ENCODE measurements at places on chromosomes 7 and 10.

GRCh38 chr10:93841961-93842360 is 51.8 kb upstream of the SLC35G1 start:
- DNase-seq = no peak

DNA sequence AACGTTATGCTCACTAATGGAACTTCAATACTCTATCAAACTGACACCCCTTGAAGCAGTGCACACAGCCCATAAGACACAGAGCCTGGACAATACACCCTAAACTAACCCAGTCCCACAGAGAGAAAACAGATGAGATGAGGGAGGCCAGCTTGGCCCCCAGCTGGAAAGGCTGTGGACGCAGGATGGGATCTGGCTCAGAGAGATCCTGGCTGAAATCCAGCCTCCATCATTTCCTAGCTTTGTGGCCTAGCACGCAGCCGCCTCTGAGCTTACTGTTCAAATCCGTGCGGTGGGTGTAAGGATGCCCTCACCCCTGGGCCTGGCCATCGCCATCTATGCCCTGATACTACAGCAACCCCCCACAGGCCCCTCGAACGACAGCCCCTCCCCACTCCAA is 32.7 kb downstream of the SNX8 start:
- DNase-seq = no peak

GRCh38 chr10:43238462-43238861 is 28.4 kb downstream of the RASGEF1A start:
- no peak for DNase-seq

DNA sequence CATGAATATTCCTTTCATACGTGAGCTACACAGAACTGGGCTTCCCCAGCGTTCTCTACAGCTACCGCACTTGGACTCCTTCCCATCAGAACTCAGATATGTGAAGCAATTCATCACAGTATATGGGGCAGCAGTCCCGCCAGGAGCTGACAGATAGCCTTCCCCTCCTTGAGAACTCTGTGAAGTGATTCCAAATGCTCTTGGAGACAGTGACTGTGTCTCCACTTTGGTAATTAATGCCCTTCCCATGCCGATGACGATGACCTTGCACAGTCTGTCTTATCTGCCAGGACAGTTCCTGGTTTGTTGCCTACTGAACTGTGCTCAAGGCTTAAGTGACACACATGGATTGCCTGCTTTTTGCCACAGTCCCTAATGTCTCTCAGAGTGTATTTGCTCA is 75.0 kb upstream of the AFAP1L2 start:
- peak; percentile 93 for DNase-seq

DNA sequence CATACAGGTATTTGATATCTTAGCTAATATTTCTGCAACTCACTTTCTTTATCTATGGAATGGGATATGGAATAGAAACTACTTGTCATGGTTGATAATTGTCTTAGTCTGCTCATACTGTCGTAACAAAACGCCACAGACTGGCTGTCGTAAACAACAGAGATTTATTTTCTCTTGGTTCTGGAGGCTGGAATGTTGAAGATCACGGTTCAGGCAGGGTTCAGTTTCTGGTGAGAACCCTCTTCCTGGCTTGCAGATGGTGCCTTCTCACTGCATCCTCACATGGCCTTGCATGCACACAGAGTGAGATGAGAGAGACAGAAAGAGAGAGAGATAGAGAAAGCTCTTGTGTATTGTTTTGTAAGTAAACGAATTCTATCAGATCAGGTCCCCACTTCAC is 332.7 kb upstream of the MAGI2 start:
- no peak for DNase-seq

DNA sequence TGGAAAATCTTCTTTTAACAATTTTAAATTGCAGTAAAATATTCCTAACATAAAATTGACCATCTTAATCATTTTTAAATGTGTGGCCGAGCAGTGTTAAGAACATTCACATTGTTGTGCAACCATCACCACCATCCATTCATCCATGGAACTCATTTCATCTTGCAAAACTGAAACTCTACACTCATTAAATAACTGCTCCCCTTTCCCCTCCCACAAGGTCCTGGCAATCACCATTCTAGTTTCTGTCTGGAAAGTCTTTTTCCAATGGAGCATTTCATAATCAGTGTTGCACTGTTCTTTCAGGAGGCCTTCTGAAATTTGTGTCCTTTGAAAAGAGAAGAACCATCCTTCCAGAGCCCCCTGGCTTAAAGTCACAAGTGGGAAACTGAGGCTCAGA is 233.1 kb downstream of the PLXNA4 start:
- no peak for DNase-seq

- no peak for DNase-seq
These were observed 34.3 kb upstream of the ZNF32 start for GRCh38 chr10:43682956-43683355.

GRCh38 chr10:122281018-122281626 is 10.0 kb downstream of the BTBD16 start:
- no peak for DNase-seq

GRCh38 chr7:138878051-138878450 is 80.1 kb upstream of the ATP6V0A4 start:
- peak; percentile 65 for DNase-seq

- peak; percentile 99 for DNase-seq
These were observed at the start of gene SLC25A28 for GRCh38 chr10:99619851-99620710. Gene SLC25A28, minus strand, starts transcription at chr10:99620439. Its CDS starts 104 bp downstream, at chr10:99620335.

GRCh38 chr7:74179935-74180604 is 5.9 kb downstream of the EIF4H start:
- DNase-seq = no peak

DNA sequence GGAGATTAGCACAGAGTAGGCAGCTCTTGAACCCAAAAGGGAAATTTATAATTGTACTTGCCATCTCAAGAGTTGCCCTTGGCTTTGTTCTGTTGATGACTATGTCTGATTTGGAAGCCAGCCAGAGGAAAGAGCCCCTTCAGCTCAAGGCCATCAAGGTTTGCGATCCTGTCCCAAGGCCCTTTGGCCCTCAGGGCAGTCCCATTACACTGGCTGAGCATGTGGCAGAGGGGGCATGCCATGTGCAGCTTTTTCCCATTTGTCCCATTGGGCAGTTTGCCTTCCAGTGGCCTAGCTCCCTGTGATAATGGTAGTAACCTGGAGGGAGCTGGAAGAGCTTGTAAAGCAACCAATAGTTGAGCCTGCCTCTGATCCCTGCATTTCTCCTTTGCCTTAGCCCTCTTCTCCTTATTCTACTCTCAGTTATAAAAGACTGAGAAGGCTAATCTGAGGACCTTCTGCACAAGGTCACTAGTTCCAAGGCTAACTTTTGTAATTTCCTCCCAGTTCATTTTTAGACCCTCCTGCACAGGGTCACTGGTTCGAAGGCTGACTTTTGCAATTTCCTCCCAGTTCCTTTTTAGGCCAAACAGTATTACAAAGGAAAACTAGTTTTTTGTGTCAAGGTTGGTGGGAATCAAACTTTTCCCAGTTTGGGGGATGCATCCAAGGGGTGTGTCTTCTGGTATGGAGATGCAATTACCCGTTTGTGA is 31.0 kb upstream of the ARHGAP12 start:
- peak; percentile 54 for DNase-seq

- DNase-seq = no peak
These were observed 170.9 kb downstream of the POLR1F start for GRCh38 chr7:19537942-19538401.

DNA sequence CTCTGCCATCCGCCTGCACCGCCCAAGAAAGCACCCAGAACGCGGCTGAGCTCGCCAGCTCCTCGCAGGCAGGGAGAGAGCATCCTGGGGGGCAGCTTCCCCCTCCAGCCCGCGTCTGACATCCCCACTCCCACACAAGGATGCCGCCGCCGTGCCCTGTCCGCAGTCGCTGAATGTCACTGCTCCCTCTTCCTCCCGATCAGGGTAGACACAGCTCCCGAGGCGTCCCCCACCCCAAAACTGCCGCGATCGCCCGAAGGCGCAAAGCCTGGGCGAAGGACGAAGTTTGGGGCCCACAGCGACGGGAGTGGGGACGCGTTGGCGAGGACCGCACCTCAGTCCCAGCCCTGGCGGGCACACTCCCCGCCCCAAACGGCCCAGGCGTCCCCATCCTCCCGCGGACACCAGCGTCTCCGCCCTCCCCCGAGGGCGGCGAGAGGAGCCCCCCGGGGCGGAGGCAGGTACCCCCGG is 1.5 kb upstream of the KAT6B start:
- DNase-seq = peak; percentile 50

DNA sequence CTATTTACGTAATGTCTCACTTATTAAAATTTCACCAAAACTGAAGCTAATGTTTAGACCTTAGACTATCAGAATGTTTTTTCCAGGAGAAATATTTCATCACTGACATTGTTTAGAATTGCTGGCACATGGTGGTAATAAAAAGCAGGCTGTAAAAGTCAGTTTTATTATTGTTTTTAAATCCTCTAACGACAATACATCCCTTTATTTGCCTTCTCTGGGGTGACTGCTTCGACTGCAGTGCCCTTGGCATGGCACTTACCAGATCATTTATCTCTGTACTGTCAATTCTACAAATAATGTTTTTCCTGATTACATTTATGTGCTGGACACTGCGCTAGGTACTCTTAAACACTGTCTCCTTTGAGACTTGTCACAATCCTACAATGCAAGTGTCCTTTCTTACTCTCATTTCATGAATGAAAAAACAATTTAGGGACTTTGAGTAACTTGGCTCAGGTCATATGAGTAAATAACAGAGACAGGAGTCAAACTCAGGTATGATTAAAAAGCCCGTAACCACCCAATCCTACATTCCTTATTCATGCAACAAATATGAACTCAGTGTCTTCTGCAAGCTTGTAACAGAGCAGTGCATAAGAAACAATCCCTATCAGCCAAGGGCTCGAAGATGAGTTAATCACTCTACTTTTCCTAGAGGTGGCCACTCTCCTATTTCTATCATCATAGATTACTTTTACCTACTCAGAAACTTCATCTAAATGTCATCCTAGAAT is 5.6 kb upstream of the ING3 start:
- DNase-seq = no peak

DNA sequence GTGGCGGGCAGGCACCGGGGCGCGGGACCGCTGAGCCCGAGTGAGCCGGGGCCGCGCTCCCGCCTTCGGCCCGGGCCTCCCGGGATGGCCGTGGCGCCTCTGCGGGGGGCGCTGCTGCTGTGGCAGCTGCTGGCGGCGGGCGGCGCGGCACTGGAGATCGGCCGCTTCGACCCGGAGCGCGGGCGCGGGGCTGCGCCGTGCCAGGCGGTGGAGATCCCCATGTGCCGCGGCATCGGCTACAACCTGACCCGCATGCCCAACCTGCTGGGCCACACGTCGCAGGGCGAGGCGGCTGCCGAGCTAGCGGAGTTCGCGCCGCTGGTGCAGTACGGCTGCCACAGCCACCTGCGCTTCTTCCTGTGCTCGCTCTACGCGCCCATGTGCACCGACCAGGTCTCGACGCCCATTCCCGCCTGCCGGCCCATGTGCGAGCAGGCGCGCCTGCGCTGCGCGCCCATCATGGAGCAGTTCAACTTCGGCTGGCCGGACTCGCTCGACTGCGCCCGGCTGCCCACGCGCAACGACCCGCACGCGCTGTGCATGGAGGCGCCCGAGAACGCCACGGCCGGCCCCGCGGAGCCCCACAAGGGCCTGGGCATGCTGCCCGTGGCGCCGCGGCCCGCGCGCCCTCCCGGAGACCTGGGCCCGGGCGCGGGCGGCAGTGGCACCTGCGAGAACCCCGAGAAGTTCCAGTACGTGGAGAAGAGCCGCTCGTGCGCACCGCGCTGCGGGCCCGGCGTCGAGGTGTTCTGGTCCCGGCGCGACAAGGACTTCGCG is 534 bp downstream of the FZD9 start:
- DNase-seq = no peak

- no peak for DNase-seq
These were observed 17.0 kb upstream of the CDCA7L start for GRCh38 chr7:21962677-21963076.

DNA sequence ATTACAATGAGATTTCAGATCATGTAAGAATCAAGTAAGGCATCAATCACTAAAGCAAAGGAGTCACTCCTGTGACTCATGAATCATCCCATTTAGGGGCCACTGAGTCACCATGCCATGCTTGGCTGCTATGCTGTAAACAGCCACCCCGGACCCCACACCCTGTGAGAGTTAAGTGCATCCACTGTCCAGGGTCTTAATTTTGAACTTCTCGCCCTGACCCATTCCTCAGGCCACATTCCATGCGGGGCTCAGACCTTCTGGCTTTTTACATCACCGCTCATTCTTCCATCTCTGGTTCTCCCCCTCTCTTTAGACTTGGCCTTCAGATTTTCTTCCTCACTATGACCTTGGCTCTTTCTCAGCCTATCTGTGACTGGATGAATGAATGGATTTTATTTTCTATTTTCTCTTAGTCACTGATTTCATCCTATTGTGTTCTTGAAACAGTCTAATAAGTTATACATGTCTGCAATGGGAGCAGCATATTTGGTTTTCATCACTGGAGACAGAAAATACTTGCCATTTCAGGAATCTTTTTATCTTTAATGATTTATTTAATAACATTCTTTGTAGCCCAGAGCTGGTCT is 239.6 kb downstream of the SKIDA1 start:
- no peak for DNase-seq

DNA sequence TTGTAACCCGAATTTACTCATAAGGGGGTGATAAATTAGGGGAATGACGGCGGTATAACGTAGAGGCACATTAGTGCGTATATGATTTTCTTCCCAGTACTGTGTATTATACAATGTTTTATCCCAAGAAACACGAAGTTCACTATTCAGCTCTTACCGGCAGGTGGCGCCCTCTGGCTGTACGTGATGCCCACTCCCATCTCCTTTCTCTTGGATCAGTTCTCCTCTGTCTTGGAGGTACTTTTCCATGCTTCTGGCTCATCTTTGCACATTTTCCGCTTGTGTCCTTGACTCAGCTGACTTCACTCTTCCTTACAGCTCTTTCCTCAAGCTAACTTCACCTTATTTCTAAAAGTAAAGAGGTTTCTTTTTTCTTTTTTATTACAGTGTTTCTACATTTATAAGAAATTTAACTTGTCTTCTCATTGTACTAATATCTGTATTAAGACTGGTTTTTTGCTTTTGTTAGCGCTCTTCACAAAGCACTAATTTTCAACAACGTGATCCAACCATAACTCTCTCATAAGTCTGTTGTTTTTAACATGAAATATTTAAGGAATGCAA is 21.3 kb downstream of the TMEM176B start:
- peak; percentile 96 for DNase-seq

GRCh38 chr10:3636356-3637181 is 148.4 kb downstream of the KLF6 start:
- no peak for DNase-seq

GRCh38 chr7:27842851-27843250 is 102.9 kb downstream of the TAX1BP1 start:
- no peak for DNase-seq

- DNase-seq = no peak
These were observed 126.3 kb downstream of the ALOX5 start for GRCh38 chr10:45500304-45500703.
